T-helper 1 cell (primary cell): ENCODE measurements at places on chromosomes 6 and 20.

GRCh38 chr6:132142308-132142707, 191.1 kb upstream of the CCN2 start:
- DNase-seq = no peak

GRCh38 chr6:159988983-159989454, 20.1 kb downstream of the IGF2R start:
- DNase-seq = no peak

GRCh38 chr20:51697096-51697826, 70.9 kb downstream of the ATP9A start:
- DNase-seq = no peak

DNA sequence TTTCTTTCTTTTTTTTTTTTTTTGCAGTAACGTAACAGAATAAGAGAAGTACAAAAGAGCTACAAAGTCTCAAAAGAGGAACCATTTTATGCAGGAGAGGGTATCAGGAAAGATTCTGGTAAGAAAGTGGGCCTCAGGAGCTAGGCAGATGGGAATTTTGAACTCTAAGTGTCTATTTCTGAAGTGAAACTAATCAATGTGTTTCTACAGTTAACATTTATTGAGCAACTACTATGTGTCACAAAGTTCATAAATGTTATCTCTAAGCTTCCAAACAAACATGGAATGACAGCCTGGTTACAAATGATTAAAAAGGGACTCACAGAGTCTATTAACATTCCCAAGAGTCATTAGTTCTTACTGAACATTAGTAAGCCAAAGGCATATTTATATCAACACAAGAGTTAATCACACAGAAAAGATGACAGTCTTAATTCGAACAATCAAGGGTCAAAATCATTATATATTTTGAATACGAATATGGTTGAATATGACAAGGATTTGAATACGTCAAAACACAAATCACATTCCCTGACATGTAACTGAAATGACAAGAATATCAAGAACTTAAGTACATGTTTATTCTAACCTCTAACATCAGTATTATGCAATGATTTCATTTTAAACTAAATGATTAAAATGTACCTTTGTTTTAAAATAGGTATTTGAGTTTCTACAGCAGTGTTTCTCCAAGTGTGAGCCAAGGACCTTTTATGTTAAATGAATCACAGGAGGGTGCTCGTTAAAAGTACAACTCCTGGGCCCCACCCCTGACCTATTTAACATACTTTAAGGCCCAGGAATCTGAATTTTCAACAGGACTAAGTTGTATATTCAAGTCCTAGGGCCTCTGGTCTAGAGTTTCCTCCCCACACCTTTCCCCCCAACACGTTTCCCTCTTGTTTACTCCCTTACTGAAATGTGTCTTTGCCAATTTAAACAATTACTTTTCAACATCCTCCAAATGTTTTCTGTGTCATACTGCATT, 89.7 kb downstream of the ATXN1 start:
- DNase-seq = no peak

- no peak for DNase-seq
Measured at GRCh38 chr20:61119794-61120410, 132.2 kb upstream of the CDH4 start.

- no peak for DNase-seq
Measured at GRCh38 chr6:31465185-31465536, 32.8 kb upstream of the MICB start.

- DNase-seq = no peak
Measured at GRCh38 chr6:16840291-16840690, 79.0 kb upstream of the ATXN1 start.

DNA sequence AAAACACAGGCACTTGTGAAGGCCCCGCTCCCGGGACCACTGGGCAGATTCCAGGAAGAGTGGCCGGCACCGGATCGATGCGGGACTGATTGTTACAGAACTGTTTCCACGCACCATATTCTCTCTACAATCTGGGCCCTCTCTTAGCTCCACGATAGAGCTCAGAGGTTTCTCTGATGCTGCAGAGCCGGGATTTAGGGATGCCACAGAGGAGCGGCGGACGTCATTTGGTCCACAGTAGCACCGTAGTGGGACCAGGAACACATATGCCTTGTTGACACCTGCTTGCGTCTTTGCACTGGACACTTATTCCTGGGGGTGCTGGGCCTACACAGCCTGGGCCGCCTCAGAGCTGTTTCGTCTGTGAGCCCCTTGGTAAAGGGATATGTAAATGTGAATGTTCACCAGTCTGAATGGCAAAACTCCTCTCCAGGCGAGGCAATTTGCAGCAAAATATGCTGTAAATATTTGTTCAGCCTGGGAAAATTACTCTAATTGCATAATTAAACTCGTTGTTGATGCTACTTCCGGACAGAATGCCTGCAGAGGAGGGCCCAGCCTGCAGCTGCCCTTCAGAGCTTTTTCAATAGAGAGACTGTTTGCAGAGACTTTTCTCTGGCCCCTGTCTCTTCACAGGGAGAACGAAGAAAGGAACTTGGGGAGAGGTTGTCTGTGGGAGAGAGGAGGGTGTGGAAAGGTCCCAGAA, 9.4 kb downstream of the PCK1 start:
- no peak for DNase-seq

GRCh38 chr6:156010-156409, 136.3 kb upstream of the DUSP22 start:
- no peak for DNase-seq

DNA sequence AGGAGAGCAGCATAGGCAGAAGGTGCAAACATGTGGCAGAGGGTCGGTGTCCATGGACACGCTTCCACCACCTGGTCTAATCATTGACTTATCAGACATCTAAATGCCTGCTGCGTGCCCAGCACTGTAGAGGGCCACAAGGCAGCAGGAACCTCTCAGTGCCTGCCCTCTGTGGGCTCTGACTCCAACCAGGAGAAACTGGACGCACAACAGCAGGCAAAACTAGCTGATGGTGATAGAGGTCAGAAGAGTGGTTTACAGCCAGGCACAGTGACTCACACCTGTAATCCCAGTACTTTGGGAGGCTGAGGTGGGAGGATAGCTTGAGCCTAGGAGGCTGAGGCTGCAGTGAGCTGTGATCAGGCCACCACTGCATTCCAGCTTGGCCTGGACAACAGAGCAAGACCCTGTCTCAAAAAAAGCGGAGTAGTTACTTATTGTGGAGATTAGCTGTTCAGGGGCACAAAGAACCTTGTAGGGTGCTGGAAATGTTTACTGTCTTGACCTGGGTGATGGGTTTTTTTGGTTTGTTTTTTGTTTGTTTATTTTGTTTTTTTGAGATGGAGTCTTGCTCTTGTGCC, 46.5 kb downstream of the PPARD start:
- no peak for DNase-seq

DNA sequence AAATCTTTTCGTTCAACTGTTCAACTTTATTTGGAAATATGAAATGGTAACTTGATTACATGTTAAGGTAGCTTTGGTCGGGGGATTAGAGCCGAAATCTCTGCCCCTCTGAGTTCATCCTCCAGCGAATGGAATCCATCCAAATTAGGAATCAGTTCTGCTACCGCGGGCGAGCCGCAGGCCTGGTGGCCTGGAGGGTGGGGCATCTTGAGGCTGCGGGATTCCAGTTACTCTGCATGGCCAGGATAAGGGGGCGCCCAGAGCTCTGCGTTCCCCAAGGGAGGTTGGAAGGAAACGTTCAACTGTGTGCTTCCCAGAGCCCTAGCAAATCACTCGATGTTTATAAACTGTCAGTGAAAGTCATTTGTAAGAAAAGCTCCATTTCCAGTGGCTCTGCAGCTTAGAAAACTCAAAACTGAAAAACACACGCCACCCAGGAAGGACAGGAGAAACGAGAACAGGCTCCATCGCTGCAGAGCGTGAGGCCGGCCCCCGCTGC, 262.2 kb downstream of the TAF4 start:
- no peak for DNase-seq

GRCh38 chr6:45929421-45930361, 86.0 kb downstream of the CLIC5 start:
- no peak for DNase-seq

GRCh38 chr6:14312587-14312986, 195.0 kb downstream of the CD83 start:
- no peak for DNase-seq

DNA sequence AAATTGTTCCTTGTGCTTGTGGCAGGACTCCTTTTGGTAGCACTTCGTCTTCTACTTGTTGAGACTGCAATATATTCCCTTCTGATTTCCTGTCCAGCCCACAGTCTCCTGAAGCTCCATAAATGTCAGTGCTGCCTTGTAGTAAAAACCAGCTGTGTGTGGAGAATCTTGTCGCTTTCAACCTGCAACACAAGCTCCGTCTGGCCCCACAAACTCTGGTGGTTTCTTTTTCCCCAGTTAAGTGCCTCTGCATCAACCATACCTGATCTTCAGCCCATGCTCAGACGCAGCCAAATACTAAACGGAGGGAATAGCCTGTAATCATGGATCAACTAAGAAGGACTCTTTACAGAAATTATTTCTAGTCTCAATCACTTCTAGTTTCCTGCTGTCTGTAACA, 1133.3 kb upstream of the ADGRB3 start:
- no peak for DNase-seq

DNA sequence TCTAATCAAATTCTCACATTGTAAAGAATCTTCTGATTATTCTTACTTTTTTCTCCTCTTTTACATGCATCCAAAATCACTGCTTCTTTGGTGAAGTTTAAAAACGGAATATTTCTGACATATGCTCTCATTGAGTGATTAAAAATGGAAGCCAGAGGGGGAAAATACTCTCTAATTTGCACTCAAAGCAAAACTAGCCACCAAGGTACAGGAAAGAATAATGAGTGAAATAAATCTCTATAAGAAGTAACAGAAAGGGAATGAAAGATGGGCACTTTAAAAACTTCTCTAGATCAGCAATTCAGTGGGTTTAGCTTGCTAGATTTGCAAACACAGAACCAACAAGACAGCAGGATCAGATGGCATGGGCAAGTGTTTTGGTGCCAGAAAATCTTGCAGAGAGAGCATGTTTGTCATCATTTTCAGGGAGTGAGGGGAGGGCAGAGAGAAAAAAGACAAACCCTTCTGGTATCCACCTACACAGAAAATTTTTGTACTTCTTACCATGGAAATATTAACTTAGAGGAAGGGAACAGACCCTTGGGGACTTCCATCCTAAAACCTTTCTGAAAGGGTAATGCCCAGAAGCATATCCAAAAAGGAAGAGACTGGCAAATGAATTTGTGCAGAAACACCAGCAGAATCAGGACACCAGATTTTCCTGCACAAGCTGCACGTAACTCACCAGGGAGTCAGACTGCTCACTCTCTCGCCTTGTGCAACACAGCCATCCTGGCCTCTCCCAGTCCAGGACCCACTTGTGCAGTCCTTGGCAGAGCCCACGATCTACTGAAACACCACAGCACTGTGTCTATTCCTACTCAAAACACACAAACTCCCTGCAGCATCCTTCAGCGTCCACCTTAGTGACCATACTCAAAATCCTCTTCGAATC, 270.2 kb upstream of the PRDM1 start:
- DNase-seq = peak; percentile 19

GRCh38 chr20:19743640-19743995, 14.4 kb upstream of the RIN2 start:
- DNase-seq = no peak

DNA sequence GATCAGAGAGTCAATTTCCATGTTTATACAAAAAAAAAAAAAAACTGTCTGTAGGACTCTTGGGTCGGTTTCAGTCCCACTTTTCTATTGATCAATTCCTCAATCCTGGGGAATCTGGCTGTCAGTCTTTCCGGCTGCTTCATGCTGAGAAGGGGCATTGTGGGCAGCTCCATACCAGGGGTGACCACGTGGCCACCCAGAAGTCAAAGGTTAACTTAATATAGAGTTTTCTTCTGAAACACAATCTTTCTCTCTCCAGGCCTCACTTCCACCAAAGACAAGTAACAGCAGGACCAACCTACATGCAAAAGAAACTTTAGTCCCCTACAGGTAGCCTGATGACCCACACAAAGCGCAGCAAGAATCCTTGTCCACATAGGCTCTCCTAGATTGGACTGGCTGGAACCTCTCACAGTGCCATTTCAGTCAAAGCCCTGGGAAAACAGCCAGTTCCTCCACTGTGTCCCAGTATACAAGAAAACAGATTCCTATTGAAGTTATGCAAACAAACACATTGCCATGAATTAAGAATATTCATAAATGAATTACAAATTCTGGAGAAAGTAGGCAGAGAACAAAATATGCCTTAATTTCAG, 18.5 kb upstream of the SERPINB9 start:
- DNase-seq = no peak

GRCh38 chr20:48129345-48129942, 344.2 kb upstream of the SULF2 start:
- DNase-seq = no peak

DNA sequence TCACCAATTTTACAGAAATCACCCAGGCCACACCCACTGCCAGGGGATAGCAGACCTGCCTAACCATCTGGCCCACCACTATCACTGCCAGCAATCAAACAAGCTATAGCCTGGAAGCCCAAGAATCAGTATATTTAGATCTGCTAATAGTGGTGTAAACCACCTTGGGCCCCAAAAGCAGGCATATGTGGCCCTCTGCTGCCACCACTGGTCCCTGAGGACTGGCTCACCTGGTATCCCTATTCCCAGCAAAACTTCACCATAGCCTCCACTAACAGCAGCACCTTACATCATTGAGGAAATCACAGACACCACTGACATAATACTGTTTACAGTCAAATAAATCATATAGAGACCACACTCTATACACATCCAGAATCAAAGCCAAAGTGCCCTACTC, 880.4 kb upstream of the MAN1A1 start:
- no peak for DNase-seq
